CD8-positive, alpha-beta T cell (primary cell): ENCODE measurements at places on chromosomes 6 and 20. TPM values are rescaled to one million over a fixed set of nuclear protein-coding genes. Genes with fewer than 3 reads are reported as not detected.

SLC35B2 gene
- total RNA-seq: 6.3 TPM

ELOVL4 gene
- total RNA-seq: 2.0 TPM

TAAR2 gene
- total RNA-seq: not detected

DCBLD1 gene
- total RNA-seq: 2.0 TPM

REPS1 gene
- total RNA-seq: 50.4 TPM

UBE2J1 gene
- 37.5 TPM for total RNA-seq

DNA sequence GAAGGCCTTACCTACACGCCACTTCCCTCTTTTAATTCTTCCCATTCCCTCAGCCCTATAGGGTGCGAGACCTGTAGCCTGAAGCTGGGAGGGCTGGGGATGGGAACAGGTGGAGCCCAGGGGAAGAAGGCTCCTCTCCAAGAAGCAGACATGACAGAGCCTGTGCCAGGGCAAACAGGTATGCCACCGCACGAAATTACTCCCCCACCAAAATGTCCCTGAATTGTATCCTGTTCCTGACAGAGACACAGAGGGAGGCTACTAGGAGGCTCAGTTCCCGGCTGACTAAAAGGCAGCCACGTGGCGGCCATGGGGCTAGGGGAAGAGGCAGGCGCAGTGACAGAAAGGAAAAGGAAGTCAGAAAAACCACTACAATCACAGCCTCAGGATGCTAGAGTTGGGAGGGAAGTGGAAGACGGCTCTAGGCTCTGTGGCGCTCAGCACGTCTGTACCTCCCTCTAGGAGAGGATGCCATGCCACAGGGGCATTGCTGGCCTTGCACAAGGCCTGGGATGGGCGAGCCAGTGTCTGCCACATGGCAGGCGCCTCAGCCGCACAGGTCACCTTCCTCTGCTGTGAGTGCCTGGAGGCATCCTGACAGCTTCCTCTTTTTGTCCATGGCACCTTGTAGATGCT, 27.7 kb downstream of the TFEB start:
- no peak for DNase-seq

DNA sequence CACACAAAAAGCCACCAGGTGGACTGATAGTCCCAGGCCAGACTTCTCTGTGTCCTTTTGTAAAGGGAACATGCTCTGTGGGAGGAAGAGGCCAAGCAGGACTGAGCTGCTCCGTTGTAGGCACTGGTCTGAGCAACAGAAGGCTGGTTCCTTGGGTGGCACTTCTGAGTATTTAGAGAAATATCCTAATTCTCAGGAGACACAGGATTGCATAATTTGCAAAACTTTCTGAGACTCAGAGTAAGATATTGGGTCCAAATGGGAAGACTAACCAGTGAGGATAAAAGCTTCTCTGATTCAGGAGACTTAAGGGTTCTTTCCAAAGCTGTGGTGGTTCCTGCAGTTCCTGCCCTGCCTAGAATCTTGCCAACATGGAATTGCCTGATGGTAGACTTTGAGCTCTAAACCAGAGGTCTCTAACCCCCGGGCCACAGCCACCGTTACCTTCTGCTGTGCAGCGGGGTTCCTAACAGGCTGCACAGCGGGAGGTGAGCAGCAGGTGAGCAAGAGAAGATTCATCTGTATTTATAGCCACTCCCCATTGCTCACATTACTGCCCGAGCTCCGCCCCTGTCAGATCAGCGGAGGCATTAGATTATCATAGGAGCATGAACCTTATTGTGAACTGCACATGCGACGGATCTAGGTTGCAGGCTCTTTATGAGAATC, 107.0 kb downstream of the OLIG3 start:
- DNase-seq: no peak

- DNase-seq: no peak
Observed at GRCh38 chr6:146883640-146884531, 285.1 kb downstream of the ADGB start.

DNA sequence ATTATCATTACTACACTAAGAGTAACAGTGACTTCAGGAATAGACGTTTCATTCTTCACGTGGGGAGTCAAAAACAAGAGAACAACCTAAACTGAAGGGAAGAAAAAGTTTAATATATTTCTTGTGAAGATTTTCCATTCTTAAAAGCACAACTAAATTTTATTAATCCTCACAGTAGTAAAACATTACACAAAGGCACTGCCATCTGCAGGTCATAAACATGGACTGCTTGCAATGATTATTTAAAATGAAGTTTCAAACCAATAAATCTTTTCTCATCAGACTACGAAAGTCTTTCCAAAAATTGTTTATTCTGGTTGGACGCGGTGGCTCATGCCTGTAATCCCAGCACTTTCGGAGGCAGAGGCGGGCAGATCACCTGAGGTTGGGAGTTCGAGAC, 2.6 kb downstream of the NCOA5 start:
- no peak for DNase-seq

DNA sequence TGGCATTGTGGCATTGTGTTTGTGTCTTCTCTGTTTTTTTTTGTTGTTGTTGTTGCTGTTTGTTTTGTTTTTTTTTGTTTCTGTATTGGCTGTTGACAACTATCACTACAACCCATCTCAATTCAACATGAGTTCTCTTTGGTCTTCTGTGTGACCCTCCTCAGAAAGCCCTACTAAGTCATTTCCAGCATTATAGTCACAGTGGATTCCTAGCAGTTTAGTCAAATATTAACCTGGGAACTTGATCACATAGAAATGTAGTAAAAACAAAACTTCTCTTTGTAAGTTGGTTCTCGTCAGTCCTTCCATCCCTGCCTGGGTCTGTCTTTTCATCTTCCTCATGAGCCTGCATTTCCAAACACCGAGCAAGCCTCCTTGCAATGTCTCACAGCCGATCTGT, 16.8 kb downstream of the SLC17A2 start:
- DNase-seq: no peak

DNA sequence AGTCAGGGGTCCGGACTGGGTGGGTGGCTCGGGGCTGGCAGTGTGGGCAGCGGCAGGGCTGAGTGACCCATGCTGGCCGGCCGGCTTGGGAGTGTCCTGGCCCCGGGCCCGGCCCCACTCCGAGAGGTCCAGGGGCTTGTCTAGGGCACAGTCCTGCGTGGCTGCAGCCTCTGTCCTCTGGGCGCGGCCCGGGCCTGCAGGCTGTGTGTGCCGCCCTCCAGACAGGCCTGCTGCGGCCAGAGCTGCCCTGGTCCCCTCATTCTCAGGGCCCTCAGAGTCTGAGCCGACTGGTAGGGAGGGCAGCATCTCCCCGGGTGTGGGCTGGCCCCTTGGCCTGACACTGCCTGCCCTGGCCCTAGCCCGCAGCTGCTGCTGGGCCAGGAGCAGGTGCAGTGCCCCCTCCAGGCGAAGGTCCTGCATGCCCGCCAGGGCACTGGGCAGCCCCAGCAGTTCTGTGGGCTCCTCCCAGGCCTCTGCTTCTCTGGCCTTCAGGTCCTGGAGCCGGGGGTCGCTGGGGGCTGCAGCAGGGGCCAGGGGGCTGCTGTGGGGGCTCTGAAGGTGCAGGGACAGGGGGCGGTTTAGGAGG, 6.9 kb upstream of the CABLES2 start:
- DNase-seq: no peak

GRCh38 chr6:11209369-11209768, 23.1 kb downstream of the NEDD9 start:
- DNase-seq: no peak

DNA sequence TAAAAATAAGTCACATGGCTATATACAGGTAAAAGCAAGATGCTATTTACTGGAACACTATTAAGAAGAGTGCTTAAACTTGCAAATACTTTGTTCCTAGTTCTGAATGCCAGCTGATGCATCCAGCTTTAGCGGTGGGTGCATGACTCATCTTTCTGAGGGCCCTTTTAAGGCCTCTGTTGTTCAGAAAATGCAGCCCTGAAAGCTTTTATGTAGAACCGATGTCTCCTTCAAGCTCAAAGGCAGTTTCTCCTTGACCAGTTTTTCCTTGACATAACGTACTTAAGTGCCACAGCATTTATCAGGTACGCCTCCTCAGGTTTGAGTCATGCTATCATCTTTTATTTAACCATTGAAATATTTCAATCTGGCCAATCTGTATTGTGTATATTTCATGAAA, 82.8 kb downstream of the MLIP start:
- no peak for DNase-seq

GRCh38 chr6:60952500-60952899, 1333.5 kb downstream of the KHDRBS2 start:
- no peak for DNase-seq
